Fibroblast of gingiva (primary cell): ENCODE measurements at places on chromosomes 4 and X.

DNA sequence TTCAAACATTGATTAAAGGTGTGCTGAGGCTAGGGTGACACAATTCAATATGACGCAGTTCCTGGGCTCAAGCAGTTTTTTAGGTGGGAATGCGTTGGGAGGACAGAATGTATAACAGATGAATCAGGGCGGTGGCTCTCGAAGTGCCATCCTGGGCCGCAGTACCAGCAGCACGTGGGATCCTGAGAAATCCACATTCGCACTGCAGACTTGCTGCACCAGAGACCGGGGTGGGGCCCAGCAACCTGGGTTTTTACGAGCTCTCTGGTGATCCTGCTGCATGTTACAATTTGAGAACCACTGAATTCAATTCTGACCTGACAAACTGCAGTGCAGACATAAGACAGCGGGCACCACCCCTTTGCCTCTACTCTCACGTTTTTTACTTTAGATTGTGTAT is 30.4 kb downstream of the FAM149A start:
- no peak for DNase-seq

DNA sequence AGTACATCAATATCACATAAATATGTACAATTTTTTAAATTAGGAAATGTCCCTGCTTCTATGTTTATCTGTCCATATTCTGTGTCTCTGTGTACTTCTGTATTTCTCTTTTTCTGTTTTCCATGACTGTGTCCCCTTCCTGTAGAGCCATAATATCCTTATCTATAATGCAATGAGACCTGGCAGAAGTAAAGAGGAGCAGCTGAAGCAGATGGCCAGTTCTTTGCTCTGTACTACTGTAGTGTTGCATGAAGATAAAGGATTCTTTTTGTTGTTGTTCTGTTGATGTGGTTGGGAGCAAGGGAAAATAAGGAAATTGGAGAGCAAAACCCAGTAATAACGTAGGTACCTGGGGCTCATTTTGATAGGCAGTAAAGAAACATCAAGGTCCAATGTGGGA is 301.7 kb downstream of the ADGRL3 start:
- DNase-seq: no peak

DNA sequence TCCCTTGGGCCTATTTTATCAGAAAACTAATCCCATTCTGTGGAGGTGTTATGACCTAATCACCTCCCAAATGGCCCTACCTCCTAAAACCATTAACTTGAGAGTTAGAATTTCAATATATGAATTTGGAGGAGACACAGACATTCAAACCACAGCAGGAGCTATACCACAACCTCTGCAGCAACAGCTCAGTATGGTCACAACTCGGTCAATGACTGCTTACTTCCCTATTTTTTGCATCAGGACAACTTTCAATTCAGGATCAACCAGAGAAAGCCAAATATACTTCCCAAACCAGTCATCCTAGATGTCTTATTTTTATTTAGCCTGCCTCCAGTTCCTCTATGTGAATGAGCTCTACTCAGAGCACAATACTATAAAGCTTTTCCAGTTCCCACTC is 11.3 kb upstream of the SMARCA5 start:
- no peak for DNase-seq

DNA sequence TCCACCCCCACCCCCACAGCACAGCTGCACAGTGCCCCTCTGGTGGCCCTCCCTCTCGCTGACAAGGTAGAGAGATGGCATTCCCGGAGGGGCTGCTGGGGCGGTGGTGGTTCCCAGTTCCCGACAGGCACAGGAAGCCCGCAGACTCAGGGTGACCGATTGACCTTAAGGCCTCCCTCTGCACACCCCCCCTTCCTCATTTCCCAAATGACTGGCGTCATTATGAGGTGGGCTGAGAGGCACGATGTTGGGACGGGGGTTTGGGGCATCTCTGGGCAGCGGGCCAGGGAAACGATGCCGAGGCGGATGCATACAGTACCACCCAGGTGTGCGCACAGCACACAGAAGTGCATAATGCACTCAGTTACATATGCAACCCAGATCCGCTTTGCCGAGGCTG is 3.5 kb upstream of the TIMP1 start:
- no peak for DNase-seq

DNA sequence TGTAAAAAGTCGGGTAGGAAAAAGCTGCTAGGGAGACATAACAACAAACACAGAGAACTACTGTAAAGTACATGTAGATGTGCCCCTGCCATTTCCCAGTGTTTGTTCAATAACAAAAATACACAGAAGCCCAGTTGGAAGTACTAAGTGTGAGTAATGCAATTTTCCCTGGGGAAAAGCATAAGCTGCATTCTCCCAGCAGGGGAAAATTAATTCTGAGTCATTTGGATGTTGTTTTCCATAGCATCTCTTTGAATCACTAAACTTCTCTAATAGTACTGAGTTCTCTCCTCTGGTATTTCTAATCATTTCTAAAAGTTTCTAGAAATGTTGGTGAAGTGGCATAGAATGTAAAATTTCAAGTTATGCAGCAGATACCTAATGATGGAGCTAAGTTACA is 1114.9 kb downstream of the C4orf33 start:
- DNase-seq: peak; percentile 80

DNA sequence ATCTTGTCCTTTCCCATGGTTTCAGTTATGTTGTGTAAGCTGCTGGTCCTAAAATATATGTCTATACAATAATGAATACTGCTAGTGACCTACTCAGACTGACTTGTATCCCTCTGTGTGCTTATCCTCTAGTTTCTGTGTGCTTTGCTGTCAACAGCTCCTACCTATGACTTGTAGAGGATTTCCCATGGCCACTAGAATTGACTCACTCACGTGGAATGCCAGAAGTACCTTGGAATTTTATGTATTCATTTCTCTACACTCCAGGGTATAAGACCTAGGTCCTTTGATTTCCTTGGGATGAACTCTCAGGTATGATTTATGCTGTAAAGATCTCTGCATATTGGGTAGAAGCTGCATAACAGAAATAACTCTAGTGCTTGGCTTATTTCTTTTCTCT is 279.9 kb upstream of the SLIT2 start:
- DNase-seq: no peak

- no peak for DNase-seq
These were observed 31.4 kb downstream of the SUPT20HL1 start for GRCh38 chrX:24391843-24392242.

DNA sequence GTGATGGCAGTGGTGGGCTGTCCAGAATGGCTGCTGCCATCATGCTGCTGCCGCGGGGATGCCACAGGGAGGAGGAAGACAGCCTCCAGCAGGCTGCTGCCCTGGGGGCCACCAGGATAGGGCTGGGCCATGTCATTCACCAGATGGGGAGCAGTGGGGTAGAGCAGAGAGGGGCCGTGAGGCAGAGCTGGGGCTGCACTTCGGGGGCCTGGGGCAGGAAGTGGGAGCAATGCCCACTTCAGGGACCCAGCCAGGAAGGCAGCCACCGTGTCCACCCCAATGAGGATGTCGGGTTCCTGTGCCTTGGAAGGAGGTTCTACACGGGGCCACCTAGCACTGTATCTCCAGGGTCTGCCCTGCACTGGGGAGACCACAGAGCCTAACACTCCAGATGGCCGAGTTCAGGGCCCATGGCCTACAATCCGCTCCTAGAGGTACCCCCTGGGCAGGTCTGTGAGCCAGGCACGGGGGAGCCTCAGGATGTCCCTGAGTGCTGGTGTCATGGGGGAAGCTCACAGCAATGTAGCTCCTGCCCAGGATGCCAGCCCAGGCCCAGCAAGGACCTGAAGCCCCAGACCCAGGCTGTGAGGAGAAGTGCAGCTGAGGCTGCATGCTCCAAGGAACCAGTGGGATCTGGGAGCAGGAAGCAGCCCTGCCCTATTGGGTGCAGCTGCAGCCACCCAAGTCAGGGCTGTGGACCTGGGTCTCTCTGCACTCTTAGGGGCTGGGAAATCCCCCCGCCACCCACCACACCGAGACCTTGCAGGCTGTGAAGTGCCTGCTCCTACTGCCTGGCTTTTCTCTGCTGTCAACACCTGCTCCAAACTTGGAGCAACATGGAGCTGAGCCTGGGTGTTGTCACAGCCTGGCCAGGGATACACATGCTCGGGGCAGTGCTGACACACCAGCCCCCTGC is 140.3 kb downstream of the PDHA2 start:
- no peak for DNase-seq

DNA sequence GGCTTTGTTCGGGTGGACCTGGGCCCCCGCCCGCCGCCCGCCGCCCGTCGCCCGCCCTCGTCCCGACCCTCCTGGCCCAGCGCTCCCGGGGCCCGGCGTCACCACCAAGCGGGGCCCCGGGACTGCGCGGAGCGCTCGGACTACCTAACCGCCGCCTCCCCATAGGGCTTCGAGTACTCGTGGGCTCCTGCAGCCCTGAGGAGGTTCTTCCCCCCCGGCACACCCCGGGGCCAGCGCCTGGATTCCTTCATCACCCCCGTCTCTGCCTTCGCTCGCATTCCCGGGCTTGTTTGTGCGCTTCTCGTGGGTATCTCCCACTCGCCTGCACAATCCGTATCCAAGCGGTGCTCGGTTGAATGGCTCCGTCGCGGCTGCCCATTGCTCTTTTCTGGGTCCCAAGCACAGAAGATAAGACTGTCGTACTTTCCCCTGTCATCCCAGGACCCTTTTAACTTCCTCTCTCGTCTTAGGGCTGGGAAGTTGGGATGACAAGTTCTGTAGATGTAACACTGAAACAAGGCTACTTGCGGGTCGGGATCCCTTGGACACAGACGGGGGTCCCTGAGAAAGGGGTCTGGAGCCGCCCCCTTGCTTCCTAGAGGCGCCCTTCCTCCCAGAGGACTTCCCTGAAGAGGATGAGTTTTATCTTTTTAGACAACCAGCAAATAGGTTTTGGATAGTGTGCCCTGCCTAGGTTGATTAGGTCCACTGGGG is 565 bp downstream of the MOB1B start:
- no peak for DNase-seq

GRCh38 chr4:103092245-103092644 is 7.4 kb downstream of the BDH2 start:
- no peak for DNase-seq

- DNase-seq: peak; percentile 24
These were observed 280.5 kb downstream of the TLL1 start for GRCh38 chr4:166153548-166153947.

DNA sequence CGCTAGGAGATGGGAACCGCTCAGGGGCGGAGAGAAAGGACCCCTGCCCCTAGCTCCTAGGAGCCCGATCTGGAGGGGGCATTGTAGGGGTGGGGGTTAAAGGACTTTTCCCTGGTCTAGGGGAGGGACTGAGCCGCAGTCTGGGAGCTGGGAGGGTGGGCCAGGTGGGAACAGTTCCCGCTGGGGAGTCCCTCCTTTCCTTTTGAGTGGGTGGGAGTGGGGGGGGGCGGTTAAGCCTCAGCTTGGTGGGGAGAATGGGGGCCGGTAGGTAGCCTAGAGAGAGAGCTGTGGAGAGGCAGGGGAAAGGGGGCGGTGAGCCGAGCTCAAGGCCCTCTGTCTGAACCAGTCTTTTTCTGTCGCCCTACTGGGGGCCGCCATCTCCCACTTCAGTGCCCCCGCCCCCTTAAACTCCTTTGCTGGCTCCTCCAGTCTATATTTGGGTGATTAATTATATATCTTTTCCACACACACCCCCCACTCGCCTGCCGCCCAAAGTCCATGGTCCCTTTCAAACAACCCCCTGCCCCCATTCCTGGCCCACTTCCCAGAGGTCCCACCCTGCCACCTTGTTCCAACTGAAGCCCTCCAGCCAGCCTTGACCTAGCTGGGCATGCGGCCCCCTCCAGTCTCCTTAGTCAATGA is 822 bp downstream of the ZNF275 start:
- DNase-seq: no peak

- no peak for DNase-seq
These were observed 107.1 kb downstream of the FAM193A start for GRCh38 chr4:2643555-2643954.

DNA sequence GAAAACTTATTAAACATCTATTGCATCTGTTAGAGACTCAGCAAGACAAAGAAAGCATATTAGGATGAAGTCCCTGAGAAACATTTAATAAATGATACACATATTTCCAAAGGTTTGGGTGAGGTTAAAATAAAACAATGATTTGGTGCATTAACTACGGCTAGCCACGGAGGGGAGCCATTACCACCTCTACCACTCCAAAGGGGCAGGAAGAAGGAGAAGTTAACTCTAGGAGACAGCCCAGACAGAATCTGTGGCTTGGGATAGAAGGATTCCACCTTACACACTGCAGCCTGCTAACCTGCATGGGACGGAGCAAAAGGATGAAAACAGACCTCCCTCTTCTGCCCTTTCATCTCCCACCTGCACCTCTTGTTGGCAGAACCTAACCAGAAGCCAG is 189.1 kb upstream of the C1QTNF7 start:
- peak; percentile 42 for DNase-seq

GRCh38 chr4:184734758-184735157 is 862 bp upstream of the CENPU start:
- no peak for DNase-seq

DNA sequence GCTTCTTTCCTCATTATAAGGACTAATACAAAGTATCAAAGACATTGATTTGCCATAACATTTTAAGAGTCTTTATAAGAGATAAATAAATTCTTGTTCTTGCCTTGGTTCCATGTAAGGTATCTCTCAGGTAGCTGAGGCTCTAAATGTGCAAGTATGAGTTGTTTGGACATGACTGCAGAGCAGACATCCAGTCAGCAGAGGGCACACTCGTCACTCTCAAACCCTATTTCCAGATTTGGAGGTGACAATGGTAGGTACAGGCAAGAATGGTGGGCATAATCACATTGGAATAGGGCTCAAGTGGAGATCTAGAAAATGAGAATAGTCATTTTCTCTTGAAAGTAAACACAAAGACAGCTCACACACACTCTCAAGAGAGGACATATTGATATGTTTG is 133.3 kb upstream of the ZIC3 start:
- no peak for DNase-seq

DNA sequence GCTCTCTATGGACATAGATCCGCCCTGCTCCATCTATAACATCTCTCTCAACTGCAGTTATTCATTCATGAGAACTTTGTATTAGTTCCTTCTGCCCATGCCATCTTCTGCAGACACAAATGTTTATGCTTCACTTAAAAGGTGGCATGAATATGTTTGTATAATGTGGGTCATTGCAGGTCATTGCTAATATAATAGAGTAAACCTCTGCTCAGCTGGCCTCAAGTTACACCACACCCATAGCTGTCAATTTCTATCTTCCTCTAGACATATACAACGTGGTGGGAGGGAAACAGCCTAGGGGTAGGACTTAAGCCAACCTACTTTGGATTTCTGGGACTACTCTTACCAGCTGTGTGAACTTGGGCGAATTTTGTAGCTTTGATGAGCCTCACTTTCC is 129.8 kb downstream of the ATXN3L start:
- no peak for DNase-seq

DNA sequence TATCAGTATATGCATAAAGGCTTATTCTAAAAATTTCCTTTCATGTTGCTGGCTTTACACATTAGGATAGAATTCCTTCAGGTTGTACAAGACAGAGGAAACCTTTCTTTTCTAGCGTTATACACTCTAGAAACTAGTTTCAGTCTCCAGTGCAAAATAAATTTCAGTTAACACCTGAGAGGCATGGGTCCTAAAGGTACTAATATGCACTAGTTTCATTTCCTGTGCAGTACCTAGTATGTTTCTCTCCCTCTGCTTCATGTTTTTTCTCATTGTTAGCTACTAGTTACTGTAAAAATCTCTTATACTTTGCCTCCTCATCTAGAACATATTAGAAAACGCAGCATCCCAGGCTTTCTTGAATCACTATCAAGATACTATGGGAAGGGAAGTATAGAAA is 54.0 kb downstream of the SNX25 start:
- DNase-seq: no peak
